Skin of body (tissue), 3 donors: ENCODE measurements at places on chromosomes 13 and 19. TPM values are rescaled to one million over a fixed set of nuclear protein-coding genes. Genes with fewer than 3 reads are reported as not detected.

DNA sequence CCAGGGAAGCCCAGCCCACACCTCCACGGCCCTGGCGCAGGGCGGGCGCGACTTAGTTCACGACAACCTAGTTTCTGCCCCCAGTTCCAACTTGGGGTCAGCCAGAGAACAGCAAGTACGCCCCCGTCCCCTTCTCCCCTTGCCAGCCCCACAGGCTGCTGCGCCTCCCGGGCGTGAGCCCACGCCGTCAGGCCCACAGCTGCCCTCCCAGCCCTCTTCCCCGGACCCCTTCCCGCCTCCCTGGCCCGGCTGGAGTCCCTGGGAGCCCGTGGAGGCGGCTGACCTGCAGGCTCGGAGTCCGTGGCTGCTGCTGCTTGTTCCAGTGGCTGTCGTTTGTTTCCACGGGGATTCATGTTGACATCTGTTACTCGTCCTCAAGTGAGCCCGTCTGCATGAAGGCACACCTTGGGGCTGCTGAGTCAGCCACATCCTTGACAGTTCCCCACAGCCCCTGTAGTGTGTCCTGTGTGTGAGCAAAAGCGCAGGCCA lies 86.0 kb downstream of the ATP11A start:
- DNase-seq: no peak

- no peak for DNase-seq
Measured at GRCh38 chr19:56177564-56178243, 1.9 kb downstream of the GALP start.

GRCh38 chr13:31046711-31047279 lies 114.3 kb downstream of the TEX26 start:
- peak; percentile 37 for DNase-seq

DNA sequence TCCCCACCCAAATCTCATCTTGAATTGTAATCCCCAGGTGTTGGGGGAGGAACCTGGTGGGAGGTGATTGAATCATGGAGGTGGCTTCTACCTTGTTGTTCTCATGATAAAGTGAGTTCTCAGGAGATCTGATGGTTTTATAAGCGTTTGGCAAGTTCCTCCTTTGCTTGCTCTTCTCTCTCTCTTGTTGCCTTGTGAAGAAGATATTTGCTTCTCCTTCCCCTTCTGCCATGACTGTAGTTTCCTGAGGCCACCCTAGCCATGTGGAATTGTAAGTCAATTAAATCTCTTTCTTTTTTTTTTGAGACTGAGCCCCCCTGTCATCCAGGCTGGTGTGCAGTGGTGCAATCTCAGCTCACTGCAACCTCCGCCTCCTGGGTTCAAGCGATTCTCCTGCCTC lies 34.4 kb downstream of the VSTM1 start:
- DNase-seq: no peak

GRCh38 chr13:44894001-44894770 lies 95.1 kb downstream of the NUFIP1 start:
- no peak for DNase-seq

DNA sequence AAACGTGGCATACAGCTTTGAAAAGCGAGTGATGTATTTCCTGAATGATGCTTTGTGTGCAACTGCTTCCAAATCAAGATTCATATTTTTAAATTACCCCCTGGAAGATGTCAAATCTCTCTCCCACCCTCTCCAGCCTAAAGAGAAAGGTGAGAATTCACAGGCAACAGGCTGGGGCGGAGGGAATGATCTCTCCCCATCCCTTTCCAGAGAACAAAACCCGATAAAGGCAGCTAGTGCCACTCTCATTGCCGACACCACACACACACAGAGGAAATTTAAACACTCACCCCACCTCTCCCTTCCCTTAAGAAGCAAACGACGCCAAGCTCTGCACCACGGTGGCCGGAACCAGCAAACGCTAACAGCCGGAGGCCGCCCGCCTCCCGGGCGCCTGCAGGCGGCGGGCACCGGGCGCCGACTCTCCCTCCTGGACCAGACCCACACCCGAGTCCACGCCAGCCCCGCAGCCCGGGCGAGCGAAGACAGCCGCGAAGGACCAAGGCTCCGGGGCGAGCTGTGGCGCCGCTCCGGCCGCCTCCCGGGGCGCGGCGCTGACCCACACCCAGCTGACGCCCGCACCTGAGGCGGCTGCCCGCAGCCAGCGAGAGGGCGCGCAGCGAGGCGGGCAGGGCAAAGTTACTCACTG lies 477 bp downstream of the LNX2 start:
- DNase-seq: peak; percentile 15

DNA sequence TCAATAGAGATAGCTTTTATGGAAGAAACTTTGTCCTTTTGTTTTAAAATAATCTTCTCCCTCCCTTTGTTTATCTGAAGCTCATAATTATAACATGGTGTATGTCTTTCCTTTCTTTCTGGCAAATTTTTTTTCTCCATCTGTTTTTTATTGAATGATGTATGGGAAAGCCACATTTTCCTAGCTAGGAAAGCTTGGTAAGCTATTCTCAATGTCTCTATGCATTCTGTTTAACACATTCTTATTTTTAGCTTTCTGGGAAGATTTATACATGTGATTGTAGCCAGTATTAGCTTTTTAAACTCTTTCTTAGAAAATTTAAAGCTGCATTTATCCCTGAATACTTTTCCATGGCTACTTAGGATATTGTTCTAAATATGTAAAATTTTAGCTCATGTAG lies 124.9 kb upstream of the CSNK1A1L start:
- DNase-seq: peak; percentile 84

DNA sequence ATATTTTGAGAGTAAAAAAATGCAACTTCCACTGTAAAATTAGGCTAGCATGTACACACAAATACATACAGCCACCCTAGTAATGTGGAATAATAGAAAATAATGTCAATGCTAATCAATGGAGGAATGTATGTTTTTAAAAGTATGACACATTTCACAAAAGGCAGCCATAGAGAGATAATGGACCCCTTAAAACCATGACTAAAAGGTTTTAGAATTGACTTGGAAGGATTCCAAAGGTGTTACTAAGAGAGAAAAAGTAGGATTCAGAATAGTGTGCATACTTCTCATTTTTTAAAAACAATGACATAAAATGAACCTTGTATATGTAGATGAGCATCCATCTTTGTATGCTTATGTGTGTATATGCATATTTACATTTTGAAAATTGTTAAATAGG lies 597.9 kb upstream of the PCDH9 start:
- no peak for DNase-seq

DNA sequence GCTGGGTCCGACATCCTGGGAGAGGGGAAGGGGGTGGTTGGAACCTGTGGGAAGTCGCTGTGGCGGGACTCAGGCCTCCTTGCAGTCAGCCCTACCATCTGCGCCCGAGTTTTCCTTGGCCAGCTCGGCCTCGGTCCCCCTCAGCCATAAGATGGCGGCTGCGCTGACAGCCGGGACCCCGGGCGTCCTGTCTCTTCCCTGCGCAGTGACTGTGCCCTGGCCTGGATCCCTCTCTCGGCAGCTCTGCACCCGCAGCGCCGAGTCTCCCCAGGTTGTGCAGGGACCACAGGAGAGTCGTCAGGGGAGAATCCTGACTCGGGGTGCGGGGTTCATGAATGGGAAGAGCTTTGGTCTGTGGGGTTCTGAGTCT lies 345 bp downstream of the ZNF257 start:
- no peak for DNase-seq

DNA sequence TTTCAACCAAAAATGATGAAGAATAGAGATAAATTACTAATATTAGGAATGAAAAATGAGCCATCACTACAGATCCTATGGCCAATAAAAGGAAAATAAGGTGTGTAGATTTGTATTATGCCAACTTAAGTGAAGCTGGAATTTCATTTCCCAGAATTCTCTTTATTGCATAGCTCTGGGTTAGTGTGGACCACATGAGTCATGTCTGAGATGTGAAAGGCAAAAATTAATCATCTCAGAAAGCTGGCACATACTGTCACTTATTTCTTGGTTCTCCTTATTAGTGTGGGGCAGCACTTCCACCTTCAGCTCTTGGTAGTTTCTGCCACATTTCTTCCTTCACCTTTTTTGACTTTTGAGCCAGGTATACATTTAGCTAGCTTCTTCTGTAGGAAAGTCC lies 82.6 kb downstream of the KATNAL1 start:
- no peak for DNase-seq

- DNase-seq: no peak
Measured at GRCh38 chr13:50340551-50341287, 325.5 kb downstream of the KCNRG start.

DNA sequence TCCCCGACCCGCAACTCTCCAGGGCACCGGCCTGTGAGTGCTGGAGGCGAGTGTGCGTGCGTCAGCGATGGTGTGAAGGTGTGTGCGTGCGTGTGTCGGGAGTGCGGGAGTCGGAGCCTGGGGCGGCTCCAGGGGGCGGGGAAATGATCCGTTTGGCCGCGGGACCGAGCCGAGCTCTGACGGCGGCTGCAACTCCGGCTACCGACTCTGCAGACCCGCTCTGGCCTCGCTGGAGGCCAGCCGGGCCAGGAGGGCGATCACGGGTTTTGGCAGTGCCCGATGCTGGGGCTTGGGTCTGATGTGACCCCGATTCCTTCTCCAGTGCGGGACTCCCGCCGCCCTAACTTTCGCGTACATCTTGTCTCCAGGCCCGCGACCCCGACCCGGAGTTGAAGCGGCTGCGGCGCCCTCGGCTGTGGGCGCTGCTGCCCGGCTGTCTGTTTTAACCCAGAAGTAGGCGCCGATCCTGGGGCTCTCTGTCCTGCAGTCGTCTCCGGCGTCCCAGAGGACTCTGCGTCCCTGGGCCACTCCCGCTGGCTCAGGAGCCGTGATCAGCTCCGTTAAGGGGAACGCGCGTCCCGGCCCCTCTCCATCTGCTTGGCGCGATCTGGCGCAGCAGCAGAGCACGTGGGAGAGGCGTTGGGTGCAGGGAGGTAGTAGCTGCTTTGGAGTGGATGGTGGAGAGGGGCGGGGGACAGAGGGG lies 1.2 kb downstream of the CHST8 start:
- DNase-seq: no peak

Gene LGALS14
- not detected for total RNA-seq

Gene FAM83E
- 2.0 TPM for total RNA-seq

Gene GSX1
- total RNA-seq: not detected

Gene LMTK3
- 0.79 TPM for total RNA-seq
